Neural crest cell (in vitro differentiated cells): ENCODE measurements at places on chromosomes 6 and 20.
A peak's percentile ranks its signal among the peaks of the same experiment; 100 is the strongest.

DNA sequence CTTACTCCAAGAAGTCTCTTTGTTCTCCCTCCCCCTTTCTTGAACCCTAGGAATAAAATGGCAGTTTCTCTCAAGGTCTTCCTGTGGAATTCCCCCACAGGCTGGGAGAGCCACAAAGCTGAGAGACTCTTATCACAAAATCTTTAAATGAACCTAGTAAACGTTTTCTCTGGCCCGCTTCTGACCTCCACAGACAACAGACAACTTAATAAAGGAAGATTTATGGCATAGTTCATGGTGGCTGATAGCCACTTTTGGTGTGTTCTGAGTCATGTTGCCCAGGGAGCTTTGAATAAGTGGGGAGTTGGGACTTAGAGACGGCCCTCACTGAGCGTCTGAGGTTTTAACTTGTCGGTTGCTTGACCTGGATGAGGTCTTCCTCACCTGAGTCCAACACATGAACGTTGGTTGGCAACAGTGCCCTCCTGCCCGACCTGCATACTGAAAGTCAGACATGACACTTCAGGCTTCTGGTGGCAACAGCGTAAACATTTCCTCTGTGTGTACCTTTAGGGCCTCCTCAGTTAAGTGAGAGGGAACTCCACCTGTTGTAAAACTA is 124.1 kb downstream of the FOXO3 start:
- no peak for DNase-seq

GRCh38 chr20:21509597-21510371 is 4.1 kb downstream of the NKX2-2 start:
- DNase-seq, result no peak

DNA sequence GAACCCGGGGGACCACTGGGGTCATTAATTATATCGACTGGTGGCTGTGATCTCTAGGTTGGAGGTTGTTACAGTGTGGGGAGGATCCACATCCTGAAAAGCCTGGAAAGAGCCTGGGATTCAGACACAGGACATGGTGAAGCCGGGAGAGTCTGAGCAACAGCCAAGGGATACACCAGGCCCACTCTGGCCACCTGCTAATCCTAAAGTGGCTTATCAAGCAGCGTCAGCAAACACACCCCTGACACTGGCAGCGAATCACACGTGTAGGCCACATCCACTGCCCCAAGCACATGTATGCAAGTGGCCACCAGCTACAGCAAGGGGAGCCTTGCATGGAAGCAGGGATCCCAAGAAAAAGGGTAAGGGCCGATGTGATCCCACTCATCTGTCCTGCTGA is 41.0 kb downstream of the GFOD1 start:
- no peak for DNase-seq

- DNase-seq, result no peak
Measured at GRCh38 chr6:15096894-15097837, 148.7 kb upstream of the JARID2 start.

DNA sequence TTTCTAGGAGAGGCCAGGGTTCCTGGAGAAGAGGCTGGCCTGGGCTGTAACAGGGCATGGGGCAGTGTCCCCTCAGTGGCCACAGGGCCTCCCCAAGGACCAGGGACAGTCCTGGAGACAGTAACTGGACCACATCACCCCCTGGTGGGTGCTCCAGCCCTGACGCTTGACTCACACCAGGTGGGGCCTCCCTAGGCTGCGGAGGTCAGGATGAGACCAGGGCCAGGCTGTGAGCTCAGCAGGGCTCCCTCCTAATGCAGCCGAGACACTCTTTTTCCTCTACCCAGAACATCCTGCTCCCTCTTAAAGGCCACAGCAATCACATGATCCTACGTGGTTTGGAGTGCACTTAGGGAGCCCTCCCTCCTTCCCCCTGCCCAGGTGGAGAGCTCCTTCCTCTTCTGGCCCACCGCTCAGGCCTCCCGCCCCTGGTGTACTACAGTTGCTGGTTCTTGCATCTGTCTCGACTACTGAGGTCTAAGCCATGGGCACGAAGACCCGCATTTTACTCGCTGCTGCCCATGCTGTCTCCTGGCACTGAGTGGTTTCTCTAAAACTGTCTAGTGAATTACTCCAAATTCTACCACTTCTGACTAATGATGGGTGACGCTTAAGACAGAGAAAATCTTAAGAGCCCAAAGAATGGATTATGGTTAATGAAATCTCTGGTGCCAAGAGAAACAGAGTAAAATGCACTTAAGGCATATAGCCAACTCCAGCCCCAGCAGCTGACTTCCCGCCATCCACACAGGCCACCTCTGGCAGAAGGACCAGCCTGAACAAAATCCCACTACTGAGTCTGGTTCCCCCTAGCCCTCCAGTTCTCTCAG is 166.1 kb upstream of the CST7 start:
- no peak for DNase-seq

DNA sequence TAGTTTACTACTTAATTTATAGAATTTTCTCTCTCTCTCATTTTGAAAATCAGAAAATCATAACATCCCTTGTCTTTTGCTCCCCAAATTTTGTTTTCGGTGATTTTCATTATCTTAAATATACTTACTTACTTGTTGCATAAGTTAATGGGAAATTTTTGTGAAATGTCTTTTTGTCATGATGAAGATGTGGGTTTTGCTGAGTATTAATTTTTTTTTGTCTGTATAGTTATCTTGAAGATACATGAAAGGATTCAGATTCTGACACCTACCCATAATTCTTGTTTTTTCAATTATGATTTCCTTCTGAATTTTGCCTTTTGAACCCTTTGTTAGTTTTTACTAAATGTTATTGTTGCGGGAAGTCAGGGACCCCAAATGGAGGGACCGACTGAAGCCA is 817.9 kb downstream of the EYS start:
- DNase-seq, result no peak

DNA sequence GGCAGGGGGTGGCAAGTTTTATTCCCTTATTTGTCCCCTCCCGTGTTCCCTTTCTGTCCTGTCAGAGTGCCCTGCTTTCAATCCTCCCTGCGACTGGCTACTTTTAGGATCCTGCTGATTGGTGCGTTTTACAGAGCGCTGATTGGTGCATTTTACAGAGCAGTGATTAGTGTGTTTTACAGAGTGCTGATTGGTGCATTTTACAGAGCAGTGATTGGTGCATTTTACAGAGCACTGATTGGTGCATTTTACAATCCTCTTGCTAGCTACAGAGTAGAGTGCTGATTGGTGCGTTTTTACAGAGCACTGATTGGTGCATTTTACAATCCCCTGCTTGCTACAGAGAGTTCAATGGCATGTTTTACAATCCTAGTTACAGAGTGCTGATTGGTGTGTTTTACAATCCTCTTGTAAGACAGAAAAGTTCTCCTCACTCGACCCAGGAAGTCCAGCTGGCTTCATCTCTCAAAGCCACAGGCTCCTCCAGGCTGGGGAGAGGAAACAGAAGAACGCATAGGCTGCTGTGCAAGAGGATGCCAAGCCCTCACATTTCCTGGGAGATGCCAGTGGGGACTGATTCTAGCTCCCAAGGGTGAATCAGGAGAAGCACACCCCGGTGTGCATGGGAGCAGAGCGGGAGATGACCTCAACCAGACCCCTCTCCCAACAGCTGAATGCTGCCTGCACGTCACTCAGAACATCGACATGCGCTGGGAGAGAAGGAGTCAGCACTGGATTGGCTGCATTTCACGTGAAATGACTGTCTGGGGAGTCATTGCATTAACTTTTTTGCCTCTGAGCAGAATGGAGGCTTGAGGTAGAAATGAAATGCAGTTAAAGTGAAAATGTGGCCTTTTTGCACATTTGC is 48.3 kb upstream of the SLC22A23 start:
- DNase-seq, result no peak

DNA sequence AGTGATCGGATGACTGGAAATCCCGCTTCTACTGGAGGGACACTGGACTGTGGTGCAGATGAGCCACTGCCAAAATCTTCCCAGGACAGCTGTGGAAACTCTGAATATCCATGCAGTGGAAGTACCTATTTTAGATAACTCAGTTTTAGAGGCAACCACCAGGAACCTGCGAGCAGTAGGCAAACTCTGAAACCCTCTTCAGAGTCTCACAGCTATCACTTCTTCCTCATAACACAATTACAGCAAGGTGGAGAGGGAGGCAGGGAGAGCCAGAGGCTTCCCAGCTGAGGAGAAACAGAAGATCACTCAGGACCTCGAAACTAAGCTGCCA is 322.8 kb upstream of the NT5E start:
- DNase-seq, result no peak

GRCh38 chr6:31403283-31404060 is at the start of gene MICA:
MICA (plus strand) TSS chr6:31403595; CDS start chr6:31403633, 38 bp downstream.
- DNase-seq, result peak; percentile 75

- peak; percentile 67 for DNase-seq
Measured at GRCh38 chr20:36808317-36809257, 35.0 kb upstream of the DSN1 start.

DNA sequence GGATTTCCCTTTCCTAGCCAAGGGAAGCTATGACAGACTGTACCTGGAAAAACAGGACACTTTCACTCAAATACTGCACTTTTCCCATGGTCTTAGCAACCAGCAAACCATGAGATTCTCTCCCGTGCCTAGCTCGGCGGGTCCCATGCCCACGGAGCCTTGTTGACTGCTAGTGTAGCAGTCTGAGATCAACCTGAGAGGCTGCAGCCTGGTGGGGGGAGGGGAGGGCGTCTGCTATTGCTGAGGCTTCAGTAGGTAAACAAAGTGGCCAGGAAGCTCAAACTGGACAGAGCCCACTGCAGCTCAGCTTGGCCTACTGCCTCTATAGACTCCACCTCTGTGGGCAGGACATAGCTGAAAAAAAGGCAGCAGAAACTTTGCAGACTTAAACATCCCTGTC is 61.8 kb downstream of the EPM2A start:
- no peak for DNase-seq

DNA sequence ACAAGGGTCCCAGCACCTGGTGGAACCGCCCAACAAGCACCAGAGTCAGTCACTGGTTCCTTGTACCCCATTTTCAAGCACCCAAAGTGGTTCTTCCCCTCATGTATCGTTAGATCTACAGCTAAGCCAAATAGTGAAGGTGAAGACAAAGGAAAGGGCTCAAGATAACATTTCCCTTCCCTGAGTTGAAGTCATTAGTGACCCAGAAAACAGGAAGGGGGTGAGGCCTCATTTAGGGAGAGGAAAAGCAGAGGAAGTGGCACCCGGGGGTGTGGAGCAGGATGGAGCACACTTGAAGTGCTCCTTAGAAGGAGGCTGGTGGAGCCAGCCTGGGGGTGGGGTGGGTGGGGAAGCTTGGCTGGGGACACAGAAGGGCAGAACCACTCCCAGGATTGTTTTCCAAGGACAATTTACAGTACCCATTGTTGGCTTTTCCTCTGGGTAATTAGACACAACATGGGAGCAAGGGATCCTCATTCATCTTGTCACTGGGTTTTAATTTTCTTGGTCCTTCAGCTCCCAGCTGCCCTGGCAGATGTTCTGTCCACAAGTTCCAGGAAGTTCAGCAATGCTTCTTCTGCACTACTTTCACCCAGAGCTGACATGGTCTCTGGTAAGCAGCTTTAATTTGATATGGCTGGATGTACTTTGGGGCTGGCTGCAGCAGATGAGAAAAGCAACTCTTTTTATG is 73.3 kb upstream of the CD93 start:
- no peak for DNase-seq

- DNase-seq, result no peak
Measured at GRCh38 chr6:33934731-33935270, 131.0 kb upstream of the MLN start.

DNA sequence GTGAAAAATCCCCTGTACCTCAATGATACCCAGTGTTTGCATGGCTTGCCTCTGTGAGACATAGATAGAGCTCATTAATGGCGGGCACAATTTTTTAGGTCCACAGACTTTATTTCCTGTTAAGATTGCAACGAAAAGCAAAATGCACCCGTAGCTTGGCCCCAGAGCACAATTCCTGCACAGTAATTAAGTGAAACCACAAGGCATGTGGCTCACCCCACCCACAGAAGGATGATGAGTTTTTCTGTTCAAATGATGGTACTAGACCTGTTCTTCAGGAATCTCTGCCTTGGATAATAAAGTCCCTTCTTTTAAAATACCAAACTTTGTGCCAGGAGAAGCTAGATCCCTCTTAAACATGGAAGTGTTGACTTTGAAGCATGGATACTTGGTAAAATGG is 738.1 kb downstream of the QKI start:
- DNase-seq, result no peak

DNA sequence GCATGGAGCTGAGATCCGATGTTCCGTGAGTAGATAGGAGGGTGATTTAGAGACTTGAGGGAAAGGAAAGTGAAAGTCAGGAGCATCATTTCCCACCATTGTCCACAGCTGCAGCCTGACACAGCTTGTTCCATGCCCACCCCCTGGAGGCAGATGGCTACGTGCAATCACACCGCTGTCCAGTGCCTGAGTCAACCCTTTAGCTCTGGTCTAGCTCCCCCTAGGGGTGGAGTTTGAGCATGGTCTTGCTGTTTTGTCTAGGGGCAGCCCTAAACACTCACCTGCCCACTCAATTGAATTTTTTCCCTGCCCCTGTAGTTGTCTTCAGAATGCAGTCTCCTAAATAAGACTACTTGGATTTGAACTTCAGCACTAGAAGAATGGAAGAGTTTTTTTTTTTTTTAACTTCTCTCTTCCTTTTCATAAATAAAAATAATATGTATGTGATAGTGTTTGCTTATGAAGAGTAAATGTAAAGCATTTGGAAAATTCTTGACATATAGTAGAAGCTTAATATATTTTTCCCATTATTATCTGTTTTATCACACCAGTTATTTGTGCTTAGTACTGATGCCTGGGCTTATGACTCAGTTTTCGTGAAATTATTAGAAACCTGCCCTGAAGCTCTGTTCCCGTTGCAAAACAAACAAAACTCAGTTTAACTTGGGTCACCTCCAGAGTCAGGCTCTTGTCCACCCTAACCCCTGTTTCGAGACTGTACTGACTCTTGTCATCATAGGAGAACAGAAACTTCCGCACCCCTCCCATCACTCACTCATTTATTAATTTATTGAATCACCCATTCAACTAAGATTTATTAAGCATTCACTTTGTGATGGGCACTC is 814.8 kb downstream of the MAFB start:
- DNase-seq, result peak; percentile 64

DNA sequence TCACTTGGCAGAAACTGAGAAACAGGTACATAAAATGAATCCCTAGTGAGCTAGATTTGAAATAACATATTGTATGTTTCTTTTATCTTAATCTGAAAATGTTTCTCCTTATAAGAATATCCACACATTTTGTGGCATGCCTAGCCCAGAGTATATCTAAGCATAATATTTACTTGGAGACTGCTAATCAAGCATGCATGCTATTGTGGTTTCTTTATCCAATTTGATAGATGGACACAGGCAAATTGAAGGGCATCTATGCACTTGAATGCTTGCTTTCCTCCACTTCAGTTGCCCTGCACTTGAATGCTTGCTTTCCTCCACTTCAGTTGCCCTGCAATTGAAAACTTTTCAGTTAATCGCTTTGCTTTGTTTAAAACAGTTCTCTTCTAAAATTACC is 729.8 kb downstream of the TBC1D32 start:
- DNase-seq, result no peak

GRCh38 chr20:47231382-47232039 is 125.0 kb downstream of the ZMYND8 start:
- DNase-seq, result no peak
